ENCODE measurements at places on chromosomes 3 and 15.

- DNase-seq, result no peak
These were observed at the start of gene CD276 for GRCh38 chr15:73683777-73684580. Gene CD276, plus strand, starts transcription at chr15:73684383. Its CDS starts 15,257 bp downstream, at chr15:73699640.

- DNase-seq, result no peak
These were observed 278.6 kb downstream of the CNTN4 start for GRCh38 chr3:2377281-2377680.

DNA sequence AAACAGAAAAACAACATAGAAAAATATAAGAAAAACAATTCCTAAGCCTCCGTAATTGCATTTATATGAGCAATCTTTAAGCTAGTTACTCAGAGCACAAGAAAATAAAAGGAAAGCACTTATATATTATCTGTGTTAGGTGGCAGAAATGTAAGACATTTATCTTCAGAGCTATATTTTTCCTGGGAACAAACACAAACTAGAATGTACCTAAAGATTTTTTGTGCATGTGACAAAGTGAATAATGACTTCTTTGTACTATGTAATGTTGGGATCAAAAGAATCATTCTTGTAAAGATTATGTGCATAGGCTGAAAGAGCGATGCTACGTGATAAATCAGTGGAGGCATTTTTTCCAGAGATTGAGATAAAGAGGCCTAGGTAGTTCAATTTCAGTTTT is 111.3 kb upstream of the GMNC start:
- no peak for DNase-seq

DNA sequence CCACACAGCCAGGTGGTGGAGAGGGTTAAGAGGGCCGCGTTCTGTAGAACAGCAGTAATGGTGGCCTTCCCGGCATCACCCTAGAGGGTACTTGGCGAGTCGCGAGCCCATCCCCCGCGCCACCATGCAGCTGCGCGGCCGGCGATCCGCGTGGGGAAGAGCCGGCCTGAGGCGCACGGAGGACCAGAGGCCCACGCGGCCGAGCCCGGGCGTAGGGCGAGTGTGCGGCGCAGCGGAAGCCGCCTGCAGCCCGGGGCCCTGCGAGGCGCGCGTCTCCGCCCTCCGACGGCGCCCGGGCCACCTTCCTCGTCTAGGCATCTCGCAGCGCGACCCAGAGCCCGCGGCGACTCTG is 423 bp downstream of the TKT start:
- DNase-seq, result no peak

DNA sequence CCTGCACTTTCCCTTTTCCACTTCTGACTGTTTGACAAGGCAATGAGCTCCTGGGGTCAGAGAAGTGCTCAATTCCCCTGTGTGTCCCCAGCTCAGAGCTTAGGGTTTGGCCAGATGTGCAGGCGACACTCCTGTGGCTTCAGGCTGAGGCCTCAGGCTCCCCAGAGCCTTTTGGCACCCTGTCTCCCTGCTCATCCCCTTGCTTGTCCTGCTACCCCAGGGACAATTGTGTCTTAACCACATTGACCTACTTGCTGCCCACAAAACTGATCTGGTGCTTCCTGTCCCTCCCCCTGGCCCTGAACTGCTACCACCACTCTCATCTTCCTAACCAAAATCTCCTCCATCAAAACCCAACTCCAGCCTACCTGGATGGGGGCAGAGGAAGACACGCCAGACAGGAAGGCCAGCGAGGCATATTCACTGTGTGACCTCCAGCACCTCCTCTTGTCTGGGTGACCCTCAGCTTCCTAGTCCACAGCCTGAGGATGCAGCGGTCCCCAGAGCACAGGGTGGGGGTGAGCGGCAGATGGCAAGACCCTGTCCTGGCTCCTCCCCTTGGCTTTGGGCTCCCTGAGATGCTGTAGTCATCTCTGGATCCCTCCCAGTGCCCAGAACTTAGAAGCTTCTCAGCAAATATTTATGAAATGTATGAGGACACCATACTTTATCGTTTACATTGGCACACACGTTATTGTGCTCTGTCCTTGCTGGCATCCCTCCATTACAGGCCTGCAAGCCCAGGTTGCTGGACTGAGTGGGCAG is 98.9 kb upstream of the SLC6A6 start:
- no peak for DNase-seq

GRCh38 chr3:48655606-48656005 is 7.1 kb downstream of the CELSR3 start:
- no peak for DNase-seq

DNA sequence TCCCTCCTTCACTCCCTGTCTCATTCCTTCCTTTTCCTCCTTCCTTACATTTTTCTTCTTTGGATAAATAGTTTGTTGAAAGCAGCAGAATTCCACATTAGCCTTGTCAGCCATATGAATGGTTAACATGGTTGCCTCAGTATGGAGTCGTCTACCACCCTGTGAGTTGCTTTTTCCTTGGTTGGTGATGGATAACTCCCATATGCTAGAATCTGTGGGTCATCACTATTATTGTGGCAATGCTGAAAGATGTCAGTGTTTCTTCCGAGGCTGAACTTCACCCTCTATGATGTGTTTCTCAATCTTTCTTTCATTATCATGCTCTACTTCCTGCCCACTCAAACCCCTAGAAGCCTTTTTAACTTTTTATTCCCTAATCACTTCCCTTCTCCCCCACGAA is 481.8 kb upstream of the KCNMB2 start:
- DNase-seq, result no peak

GRCh38 chr3:14401692-14402303 is 608 bp upstream of the SLC6A6 start:
- no peak for DNase-seq

- no peak for DNase-seq
These were observed 2.0 kb upstream of the NR1I2 start for GRCh38 chr3:119779731-119780383.

- DNase-seq, result no peak
These were observed 33.8 kb downstream of the CHDH start for GRCh38 chr3:53812434-53812833.
